Osteocyte (in vitro differentiated cells): ENCODE measurements at places on chromosomes 7 and 10. TPM values are rescaled to one million over a fixed set of nuclear protein-coding genes. Genes with fewer than 3 reads are reported as not detected.

DNA sequence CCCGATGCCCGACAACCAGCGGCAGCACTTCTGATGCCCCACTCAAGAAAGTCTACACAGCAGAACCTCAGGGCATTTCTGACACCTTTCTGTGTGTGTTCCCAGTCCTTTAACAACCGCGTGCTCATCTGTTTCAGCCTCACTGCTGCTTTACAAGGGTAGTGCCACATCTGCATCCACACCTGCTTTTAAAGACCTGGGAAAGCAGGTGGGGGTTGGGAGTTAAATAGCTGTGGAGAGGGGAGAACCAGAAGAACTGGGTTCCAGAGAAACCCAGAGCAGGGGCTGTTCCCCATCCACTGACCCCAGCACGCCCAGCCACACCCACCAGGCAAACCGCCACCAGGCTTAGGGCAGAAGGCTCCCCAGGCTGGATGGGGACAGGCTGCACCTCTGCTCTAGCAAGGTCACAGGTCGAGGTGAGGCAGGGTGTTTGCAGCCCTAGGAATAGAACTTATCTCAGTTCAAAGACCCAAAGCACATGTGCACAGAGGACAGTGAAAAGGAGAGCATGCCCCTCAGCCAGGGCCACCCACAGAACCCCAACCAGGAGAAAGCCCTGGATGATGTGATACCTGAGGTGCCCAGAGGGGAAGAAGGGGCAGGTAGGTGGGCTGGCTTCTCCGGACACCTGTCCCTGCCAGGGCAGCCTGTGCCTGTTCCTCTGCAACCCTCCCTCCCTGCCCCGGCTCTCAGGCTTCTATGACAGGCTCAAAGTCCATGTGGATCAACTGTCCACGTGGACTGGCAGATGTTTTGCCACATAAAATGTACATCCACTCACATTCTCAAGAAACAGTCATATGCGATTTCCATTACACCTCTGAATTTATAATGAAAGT is 51.3 kb downstream of the COBL start:
- no peak for DNase-seq

- no peak for DNase-seq
Observed at GRCh38 chr10:15189133-15189885, 20.8 kb upstream of the NMT2 start.

The EGFR gene
- total RNA-seq: 56.2 and 56.5 TPM in 2 replicates

DNA sequence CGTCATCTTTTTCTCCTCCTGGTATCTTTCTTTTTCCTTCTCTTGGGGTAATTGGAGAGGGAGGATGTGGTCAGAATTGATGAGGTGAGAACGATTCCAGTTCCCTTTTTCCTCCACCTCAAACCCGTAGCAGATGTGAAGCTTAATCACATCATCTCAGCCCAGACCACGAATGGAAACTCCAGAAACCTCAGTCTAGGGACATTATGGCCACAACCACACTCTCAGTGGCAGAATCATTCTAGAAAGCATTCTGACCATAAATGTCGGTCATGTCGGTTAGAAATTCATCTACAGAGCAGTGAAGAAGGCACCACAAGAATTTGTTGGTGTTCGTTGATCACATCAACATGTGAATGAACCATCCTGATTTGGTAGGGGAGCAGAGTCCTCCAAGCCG is 78.7 kb downstream of the GATA3 start:
- no peak for DNase-seq

- no peak for DNase-seq
Observed at GRCh38 chr10:29689001-29689400, 54.2 kb upstream of the SVIL start.

GRCh38 chr10:78850644-78851435 is 217.9 kb upstream of the ZMIZ1 start:
- DNase-seq: no peak

DNA sequence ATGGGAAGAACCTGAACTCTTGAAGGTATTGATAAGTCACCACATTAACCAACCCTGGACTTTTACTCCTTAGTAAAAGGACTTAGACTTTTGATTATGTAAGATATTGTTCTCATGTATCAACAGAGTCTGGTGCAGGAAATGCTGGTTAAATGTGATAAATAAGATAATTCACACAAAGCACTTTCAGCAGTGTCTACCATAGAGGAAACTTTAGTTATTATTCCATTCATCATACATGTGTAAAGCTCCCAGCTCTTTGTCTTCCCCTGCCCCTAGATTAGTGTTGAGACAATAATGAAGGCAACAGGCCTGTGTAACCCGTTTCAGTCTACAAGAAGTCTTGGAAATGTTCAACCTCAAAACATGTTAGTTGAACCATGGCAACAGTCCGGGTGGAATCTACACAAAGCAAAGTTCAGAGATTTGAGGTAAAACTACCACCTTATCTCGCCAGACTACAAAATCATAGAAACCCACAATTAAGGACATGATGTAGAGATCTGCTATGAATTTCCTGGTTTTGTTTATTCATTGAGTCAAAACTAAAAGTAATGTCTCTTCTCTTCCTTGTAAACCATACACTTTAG is 109.9 kb upstream of the ADO start:
- DNase-seq: no peak

The OR2A12 gene
- total RNA-seq: not detected in 2 replicates

The SPDYE8 gene
- not detected in 2 replicates for total RNA-seq

- DNase-seq: no peak
Observed at GRCh38 chr7:51230324-51230625, 86.3 kb downstream of the COBL start.

DNA sequence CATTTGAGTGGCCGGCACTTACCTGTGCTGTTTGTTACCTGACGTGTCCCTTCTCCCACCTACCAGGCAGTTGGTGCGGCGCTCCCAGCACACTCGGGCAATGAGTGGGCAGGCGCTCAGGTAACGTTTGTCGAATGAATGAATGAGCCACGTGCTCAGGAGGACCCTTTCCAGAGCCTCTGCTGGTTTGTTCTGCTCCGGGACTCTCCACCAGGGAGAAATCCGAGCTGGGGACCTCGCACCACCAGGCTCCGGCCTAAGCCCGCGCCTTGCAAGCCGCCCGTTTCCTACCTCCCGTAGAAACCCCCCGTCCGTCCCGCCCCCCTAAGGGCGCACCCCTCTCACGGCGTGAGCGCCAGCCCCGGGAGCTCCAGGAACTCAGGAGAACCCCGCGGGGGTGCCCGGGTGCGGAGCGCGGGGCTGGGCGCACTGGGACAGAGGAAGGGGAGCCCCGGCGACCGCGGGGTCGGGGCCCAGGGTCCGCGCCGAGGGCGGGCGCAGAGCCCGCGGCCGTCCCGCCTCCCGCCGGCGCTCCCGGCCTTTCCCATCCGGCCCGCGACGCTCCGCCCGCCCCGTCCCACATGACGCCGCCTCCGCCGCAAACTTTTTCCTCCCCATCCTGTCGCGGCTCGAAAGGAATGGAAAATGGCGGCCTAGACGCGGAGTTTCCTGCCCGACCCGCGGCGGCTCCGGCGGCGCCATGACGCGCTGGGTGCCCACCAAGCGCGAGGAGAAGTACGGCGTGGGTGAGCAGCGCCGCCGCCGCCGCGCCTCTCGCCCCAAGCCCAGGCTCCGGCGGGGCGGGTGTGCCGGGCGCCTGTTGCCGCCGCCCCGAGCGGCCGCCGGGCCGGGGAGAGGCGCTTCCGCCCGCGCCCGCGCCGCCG is at the start of gene DOCK1:
Gene DOCK1 (plus strand): TSS at position 611 of the 884 bp plus-strand sequence. CDS start 90 bp downstream, at position 701.
- peak; percentile 88 for DNase-seq

DNA sequence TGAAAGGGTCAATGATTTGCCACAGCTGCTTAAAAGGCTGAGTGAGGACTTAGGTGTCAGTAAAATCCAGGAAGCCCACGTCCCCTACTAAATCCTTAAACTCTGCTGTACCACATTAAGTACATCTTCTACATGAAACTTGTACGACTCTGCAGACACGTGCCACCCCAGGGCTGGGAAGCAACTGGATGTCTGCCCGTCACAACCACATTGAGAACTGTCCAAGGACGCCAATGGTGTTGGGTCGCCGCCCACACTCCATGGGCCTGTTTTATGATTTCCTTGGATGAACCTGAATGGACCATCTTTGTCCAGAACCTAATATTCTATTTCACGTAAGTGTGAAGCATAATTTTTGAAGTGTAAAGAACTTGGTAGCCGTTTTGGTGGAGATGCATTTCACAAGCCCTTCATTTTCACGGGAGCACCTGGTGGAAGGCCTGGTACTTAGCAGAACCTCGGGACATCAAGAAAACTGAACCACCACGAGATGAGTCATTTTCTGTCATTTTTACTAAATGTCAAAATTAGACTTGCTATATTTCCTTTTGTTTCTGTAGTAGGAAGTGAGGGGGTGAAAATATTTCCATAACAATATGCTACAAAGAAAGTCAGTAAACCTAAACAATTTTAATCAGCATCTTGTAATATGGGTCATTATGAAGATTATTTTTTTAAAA is 134.9 kb downstream of the SFMBT2 start:
- DNase-seq: no peak

GRCh38 chr7:123209786-123210185 is 10.0 kb upstream of the SLC13A1 start:
- no peak for DNase-seq

The ELMO1 gene
- not detected in 2 replicates for total RNA-seq

The ADIRF gene
- total RNA-seq: not detected in 2 replicates

- no peak for DNase-seq
Observed at GRCh38 chr7:45390731-45391130, 183.4 kb upstream of the ADCY1 start.

DNA sequence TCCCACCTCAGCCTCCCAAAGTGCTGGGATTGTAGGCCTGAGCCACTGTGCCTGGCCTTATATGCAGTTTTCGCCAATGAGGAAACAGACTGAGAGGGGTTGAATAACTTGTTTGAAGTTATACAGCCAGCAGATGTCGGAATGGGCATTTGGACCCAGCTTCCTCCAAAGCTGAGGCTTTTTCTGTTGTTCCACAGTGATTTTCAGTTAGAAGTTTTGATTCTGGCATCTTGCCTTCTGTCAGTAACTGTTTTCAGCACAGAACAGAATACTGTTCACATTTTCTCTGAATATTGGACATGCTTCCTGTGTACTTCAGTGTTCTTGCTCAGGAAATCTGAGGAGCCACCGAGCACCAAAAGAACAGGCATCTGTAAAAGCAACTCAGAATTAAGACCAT is 287.2 kb downstream of the CAMK1D start:
- DNase-seq: no peak

- DNase-seq: no peak
Observed at GRCh38 chr10:59864141-59864962, 42.0 kb downstream of the CCDC6 start.
